A549 treated with dexamethasone at 1 μM for 4 hours (cell line): ENCODE measurements at places on chromosomes 1 and 21. TPM values are rescaled to one million over a fixed set of nuclear protein-coding genes. Genes with fewer than 3 reads are reported as not detected.

The CELA2B gene
- 0.13 TPM in 1 of 5 replicates, not detected in the others for total RNA-seq

The FMO2 gene
- not detected in 5 replicates for total RNA-seq

The SLC1A7 gene
- 0.04 TPM in 1 of 5 replicates, not detected in the others for total RNA-seq

The TP53BP2 gene
- 27.6 to 33.9 TPM (median 32.9 TPM) in 5 replicates for total RNA-seq

The PIK3R3 gene
- 1.8 to 2.2 TPM (median 1.8 TPM) in 5 replicates for total RNA-seq
